ENCODE measurements at places on chromosomes 1 and 21.
A peak's percentile ranks its signal among the peaks of the same experiment; 100 is the strongest.

DNA sequence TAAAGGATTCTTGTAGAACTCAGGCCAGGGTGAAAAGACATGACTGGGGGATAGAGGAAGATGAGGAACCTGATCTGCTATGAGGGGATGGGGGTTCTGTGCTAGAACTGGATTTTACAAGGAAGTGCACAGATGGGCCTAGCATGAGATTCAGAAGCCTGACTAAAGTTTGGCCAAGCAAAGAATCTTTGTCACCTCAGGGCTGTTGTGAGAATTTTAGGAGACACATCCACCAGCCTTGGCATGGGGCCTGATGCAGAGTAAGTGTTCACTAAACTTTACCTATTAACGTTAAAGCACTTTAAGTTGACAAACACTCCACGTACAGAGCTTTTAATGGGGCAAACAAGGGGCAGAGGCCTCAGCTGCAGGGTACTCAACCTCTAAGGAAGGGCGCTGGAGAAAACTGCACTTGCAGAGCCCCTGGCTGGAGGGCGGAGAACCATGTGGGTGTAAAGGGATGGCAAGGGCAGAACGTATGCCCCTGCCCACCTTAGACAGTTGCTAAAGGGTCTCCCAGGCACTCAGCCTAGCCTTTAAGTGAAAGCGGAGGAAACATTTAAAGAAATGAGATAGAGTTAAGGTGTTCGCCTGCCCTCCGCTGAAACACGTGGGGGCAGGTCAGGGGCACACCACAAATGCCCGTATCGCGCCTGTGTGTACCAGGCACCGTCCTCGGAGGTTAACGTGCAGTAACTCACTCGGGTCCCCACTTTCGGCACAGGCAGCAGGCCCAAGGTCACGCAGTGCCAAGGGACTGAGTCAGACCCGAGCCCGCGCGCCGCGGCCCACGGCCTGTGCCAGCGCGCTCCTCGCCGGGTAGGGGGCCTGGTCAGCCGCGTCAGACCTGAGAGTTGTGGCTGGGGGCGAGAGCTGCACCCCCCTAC lies 990 bp upstream of the MRPS6 start:
- no peak for DNase-seq

DNA sequence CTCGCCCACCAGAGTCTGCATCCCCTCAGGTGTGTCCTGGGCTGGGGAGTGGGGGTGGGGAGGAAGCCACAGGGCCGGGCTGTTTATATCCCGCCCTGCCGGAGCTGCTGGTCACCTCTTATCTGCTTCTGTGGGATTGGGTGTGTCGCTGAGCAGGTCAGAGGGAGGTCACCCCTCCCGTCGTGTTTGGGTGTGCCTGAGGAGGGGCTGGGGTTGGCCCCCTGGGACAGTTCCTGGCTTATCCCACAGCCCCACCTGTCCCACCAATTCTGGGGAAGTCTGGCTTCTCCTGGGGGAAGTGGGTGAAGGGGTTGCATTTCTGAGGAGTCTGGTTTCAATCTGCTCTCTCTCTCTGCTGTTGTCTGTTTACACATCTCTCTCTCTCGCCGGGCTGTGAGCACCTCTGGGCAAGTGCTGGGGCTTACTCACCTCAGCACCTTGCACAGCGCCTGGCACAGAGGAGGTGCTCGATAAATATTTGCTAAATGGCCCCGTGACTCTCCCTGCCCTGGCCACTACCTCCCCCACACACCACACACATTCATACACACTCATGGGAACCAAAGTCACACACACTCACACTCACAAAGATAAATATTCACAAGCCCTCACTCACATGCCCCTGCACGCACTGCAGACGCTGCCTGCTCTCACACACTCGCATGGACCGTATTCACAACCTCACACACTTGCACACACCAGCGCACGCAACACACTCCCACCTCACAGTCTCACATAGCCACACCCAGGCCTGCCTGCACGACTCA lies 8.3 kb downstream of the ELF3 start:
- DNase-seq: no peak

DNA sequence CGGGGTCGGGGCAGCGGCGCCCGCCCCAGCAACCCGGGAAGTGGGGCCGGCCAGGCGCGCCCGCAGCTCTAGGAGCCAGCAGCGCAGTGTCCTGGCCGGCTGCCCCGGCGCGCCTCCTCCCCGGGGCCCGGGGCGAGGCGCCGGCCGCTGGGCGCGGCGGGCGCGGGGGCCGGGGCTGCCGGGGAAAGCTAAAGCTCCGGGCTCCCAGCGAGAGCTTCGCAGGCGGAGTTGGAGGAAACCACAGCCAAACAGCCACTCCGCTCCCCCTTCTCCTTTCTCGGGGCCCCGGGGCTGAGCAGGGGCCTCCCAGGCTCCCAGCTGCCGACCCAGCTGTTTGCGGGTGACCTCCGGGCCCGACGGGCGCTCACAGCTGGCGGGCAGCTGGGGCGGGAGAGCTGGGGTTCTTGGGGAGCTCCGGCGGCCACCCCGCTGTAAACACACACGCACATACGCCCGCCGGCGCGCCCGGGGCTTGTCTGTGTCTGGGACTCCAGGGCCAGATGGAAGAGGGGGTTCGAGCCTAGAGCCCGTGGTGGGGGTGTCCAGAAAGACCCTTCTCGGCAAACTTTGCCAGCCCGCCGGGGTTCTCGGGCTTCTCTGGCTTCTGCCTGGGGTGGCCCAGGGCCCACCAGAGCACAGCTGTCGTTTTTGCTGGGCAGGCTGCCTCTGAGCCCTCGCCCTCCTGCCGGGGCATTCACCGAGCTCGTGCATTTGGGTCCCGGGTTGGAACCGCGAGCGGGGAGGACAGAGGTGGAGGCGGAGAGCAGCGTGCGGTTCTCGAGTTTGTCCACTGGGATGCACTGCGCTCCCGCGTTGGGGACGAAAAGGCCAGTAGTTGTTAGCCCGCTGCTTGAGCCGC lies 1.5 kb downstream of the AJAP1 start:
- no peak for DNase-seq

DNA sequence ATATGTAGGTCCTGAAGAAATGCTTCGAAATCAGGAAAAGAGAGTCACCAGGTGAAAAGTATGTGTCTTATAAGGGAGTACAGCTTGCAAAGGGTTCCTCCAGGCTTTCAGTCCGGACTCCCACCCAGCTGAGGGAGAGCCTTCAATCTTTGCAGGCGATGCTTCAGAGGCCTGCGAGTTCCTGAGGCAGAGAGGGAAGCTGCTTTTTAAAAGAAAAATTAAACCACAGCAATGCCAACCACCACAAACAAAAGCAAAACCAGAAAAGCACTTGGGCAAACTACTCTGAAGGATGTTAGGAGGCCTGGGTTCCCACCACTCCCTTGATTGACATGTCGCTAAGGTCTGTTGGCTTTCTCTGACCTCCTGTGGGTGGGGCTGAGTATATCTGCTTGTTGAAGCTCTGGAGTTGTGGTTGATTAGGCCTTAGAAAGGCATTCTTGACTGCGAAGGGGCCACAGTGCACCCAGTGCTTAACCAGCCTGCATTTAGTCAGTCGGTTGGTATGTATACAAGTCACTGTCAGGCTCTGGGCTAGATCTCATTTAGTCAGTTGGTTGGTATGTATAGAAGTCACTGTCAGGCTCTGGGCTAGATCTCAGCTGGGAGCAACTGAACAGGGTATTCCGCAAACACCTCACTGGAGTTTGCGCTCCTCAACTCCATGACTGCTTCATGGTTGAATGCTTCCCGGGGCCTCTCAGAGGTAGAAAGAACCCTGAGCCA lies 1.2 kb downstream of the NIPAL3 start:
- no peak for DNase-seq

DNA sequence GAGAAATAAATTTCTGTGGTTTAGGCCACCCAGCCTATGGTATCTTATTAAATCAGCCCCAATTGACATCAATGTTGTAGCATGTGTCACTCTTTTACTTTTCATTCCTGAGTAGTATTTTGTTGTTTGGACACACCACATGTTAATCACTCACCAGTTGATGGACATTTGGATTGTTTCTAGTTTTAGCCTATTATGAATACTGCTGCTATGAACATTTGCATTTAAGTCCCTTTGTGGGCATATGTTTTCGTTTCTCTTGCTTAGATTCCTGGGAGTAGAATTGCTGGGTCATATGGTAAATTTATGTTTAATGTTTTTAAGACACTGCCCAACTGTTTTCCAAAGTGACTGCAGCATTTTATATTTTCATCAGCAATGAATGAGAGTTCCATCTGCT lies 50.2 kb upstream of the NUF2 start:
- DNase-seq: no peak

GRCh38 chr1:233281711-233282581 lies 13.6 kb downstream of the PCNX2 start:
- no peak for DNase-seq

GRCh38 chr1:182672487-182672836 lies 11.9 kb downstream of the RGS8 start:
- no peak for DNase-seq

DNA sequence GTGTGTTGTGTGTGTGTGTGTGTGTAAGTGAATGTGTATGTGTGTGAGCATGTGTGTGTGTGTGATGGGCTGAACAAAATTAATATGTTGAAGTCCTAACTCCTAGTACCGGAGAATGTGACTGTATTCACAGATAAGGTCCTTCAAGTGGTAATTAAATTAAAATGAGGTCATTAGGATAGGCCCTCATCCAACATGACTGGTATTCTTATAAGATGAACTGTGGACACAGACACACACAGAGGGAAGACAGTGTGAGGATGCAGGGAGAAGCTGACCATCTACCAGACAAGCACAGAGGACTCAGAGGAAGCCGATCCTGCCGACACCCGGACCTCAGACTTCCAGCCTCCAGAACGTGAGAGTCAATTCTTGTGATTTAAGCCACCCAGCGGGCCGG lies 91.2 kb upstream of the PGBD5 start:
- no peak for DNase-seq

- no peak for DNase-seq
These were observed 526 bp downstream of the TPR start for GRCh38 chr1:186374303-186375151.

- no peak for DNase-seq
These were observed 6.6 kb downstream of the CCDC30 start for GRCh38 chr1:42469727-42470126.

- DNase-seq: no peak
These were observed 146.1 kb upstream of the CSF3R start for GRCh38 chr1:36628804-36629203.

DNA sequence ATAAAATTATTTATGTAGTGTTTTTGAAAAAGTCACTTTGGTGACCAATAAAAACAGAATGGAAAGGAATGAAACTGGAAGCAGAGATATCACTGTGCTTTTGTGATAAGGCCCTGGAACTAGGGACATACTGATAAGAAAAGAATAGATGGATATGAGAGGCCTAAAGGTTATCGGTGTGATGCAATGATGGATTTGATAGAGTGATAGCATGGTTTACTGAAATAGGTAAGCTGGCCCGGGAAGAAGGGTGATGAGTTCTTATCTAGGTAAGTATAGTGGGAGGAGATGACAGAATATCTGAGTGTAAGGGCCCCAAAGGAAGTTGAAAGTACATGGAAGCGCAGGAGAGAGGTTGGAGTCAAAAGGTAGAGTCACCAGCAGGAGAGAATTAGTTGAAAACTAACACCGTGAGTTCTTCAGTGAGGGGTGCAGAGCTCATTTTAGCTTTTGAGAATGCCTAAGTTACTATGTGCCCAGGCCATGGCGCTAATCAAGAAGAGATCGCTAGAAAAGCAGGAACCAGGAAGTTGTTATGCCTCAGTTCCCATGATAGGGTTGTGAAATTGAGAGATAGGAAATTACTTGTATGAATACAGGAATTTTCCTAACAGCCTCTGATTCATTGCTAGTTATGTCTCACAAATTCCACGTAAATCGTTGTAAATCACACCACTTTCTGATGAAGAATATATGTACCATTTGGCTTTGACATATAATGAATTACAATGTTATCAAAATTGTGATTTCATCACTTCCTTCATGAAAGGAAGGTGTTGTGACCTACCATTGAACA lies 115.3 kb downstream of the PLA2G4A start:
- DNase-seq: no peak

DNA sequence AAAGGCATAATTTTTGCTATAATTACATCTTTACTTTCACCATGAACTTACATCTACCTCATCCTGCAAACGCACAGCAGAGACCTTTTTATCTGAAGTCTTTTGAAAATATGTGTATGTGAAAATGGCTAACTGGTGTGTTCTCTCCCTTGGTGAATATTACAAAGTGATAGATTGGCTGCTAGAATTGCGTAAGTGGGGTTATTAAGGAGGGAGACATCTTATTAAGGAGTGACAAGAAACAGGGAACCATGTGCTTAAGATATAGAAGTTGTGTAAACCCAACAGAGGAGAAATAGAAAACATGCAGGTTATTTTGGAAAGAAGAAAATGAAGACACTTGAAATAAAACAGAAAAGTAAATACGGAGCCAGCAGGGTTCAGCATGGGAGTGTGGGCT lies 7.8 kb downstream of the KCNJ15 start:
- no peak for DNase-seq

- no peak for DNase-seq
These were observed 277.3 kb downstream of the MATN1 start for GRCh38 chr1:30446095-30446494.

GRCh38 chr1:32898056-32898455 lies 3.1 kb downstream of the TMEM54 start:
- DNase-seq: no peak

GRCh38 chr21:14497825-14498224 lies 48.3 kb downstream of the SAMSN1 start:
- no peak for DNase-seq

DNA sequence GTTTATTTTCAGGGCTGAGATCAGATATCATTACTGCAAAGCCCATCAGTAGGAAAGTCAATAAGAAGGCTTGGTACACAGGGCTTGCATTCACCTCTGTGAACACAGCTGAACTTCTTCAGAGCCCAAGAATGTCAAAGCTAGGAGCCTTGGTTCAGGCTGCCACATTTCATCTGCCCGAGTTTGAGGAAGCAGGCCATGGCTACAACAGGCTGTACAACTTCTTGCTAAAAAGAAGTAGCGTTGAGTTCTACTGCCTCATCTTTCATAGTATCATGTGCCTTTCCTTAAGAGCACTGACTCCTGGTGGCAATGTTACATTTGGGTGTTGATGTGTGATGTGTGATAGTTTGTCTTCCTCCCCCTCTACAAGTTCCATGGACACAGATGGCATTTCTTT lies 10.1 kb downstream of the C1orf162 start:
- no peak for DNase-seq

GRCh38 chr1:230176871-230177411 lies 109.9 kb downstream of the GALNT2 start:
- peak; percentile 16 for DNase-seq

DNA sequence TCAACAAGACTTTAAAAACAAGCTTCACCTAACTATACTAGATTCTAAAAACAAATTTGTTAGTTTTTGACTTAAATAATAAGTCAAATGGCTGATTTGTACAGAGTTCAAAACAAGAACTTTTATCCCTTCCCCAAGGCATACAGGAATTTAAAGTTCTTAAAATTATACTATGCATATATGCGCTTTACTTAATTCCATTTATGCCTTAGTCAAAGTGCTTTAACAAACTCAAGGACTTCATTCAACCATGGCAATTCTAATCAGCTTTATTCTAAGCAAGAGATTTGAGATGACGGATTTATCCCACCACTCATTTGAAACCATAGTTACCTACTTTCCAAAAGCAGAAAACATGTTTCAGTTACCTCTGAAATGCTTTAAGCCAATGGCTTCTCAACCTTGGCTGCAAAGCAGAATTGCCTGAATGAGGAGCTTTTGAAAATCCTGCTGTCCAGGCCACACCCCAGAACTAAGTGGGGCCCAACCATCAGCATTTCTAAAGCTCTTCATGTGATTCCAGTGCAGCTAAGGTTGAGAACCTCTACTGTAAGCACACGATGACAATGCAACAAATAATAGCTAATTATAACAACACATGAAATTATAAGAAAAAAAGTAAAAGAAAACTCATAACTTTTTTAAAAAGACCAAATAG lies 44.6 kb downstream of the TTLL7 start:
- no peak for DNase-seq

GRCh38 chr21:33974513-33975468 lies 59.2 kb upstream of the ATP5PO start:
- no peak for DNase-seq
